Hematopoietic multipotent progenitor cell treated with erythropoietin and hydrocortisone succinate and interleukin-3 and kit ligand, for 8 days (in vitro differentiated cells): ENCODE measurements at places on chromosomes 1 and 21.

GRCh38 chr1:185155600-185156287 lies 1.0 kb downstream of the TRMT1L start:
- peak; percentile 47 for DNase-seq

DNA sequence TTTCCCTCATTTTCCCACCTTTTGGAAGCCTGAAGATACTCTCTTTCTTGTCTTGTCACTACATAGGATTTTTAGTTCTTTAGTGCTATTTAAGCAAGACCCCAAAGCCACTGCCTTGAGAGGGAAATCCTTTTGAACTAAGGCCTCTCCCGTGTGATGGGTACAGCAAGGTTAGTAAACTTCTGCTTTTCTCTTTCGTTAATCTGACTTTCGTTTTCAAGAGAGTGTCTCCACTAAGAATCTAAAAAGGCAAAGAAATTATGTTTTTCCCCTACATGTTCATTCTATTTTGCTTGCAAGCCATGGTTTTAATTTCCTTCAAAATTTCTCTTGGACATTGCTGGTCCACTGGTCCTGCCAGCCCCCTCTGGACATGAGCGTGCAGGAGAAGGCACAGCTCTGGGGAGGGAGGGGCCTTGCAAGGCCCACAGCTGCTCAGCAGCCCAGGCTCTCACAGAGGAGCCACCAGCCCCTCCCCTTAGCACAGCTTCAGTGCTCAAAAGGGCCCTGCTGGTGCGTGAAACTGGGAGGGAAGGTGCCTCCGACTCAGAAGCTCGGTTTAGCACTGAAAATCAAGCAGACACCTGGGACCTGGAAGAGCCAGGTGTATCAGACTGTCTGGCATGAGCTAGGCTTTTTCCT lies 210.9 kb upstream of the GALNT2 start:
- DNase-seq: no peak

DNA sequence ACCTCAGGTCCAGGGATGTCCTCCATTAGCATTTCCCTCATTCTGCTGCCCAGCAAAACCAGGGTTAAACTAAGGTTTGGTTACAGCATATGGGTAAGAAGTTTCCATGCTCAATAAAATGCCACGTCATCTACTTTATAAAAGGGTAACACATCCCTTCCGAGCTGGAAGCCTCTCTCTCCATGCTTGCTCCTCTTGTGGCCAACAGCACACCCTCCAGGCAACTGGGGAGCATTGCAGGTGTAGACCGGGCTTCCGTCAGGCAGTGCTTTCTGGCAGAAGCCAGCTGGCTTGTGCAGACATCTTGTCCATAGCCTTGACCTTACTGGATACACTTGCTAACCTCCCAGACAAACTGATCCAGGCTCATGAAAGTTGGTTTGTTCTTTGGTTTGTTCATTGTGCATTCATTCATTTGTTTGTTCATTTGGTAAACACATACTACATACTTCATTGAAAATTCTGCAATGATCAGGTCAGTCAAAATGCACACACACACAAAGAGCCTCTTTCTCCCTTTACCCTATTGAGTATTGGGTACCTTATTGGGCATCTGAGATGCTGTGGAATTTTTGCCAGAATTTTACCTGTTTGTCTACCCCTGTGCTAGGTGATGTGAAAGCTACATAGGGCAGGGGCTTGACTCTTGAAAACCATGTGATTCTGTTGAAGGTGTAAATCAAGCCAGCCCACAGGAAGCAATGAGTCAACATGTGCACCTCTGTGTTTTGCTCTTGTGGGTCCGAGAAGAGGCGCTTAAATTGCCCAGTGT lies 422.8 kb downstream of the CAMTA1 start:
- peak; percentile 57 for DNase-seq

DNA sequence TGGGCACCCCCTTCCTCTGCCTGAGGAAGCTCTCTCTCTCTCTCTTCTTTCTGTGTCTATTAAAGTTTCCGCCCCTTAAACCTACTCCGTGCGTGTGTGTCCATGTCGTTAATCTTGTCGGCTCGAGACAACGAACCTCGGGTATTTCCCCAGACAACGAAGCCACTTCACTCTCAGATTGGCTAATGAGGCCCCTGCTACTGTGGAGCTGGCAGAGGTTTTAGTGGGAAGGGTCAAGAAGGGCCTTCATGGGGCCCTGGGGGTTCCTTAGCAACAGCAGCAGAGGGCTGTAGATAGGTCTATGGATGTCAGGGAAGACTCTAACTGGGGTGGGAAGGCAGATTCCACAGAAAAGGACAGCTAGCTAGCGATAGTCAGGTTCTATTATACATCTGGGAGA lies 239.8 kb upstream of the RAB4A start:
- DNase-seq: peak; percentile 30

DNA sequence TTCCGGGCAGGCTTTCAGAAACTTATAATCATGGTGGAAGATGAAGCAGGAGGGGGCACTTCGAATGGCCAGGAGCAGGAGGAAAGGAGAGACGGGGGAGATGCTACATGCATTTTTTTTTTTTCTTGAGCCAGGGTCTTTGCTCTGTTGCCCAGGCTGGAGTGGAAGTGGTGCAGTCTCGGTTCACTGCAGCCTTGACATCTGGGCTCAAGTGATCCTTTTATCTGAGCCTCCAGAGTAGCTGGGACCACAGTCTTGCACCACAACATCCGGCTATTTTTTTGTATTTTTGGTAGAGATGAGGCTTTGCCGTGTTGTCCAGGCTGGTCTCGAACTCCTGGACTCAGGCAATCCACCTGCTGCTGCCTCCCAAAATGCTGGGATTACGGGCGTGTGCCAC lies 61.6 kb downstream of the SELENOF start:
- DNase-seq: no peak

- no peak for DNase-seq
These were observed 76.6 kb downstream of the TGFBR3 start for GRCh38 chr1:91809317-91809716.

DNA sequence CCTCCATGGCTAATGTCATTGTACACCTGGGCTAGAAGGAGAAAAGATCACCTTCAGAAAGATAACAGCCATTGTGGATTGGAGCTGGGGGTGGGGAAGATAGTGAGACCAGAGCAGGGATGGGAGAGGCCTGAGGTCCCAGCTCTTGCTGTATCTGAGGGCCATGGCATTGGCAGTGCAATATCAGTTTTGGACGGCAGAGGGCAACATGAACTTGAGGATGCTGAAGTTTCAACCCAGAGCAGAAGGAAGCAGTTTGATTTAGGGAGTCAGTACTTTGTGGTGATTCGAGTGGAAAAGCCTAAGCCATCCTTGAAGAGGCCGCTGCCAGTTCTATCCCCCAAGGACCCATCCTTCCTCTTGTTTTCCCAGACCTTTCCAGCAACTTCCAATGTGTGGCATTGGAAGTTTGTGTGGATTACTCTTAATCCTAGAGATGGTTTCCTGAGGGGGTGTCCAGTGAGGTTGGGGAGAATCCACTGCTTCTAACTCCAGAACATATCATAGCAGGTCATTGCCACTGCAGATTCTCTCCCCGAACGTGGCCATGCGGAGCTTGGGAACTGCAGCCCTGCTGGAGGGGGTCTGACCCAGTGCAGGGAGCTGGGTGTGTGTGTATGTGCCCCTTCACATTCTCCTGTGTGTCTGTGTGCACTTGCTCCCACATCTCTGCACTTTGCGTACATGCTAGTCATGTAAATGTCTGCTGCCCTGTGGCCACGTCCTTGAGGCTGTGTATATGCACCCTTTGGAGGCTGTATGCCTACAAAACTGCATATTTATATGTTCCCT lies 24.1 kb downstream of the SLC26A9 start:
- peak; percentile 71 for DNase-seq

GRCh38 chr1:165397944-165398343 lies 41.4 kb upstream of the LMX1A start:
- DNase-seq: no peak

GRCh38 chr1:3547055-3548005 lies 64.0 kb downstream of the MEGF6 start:
- DNase-seq: no peak
